Trophoblast cell (in vitro differentiated cells and primary cell): ENCODE measurements at places on chromosomes 11 and 22.

GRCh38 chr11:19349340-19350025 lies 108.7 kb upstream of the E2F8 start:
- no peak for DNase-seq

GRCh38 chr11:113838005-113838404 lies 37.4 kb downstream of the USP28 start:
- DNase-seq: no peak

DNA sequence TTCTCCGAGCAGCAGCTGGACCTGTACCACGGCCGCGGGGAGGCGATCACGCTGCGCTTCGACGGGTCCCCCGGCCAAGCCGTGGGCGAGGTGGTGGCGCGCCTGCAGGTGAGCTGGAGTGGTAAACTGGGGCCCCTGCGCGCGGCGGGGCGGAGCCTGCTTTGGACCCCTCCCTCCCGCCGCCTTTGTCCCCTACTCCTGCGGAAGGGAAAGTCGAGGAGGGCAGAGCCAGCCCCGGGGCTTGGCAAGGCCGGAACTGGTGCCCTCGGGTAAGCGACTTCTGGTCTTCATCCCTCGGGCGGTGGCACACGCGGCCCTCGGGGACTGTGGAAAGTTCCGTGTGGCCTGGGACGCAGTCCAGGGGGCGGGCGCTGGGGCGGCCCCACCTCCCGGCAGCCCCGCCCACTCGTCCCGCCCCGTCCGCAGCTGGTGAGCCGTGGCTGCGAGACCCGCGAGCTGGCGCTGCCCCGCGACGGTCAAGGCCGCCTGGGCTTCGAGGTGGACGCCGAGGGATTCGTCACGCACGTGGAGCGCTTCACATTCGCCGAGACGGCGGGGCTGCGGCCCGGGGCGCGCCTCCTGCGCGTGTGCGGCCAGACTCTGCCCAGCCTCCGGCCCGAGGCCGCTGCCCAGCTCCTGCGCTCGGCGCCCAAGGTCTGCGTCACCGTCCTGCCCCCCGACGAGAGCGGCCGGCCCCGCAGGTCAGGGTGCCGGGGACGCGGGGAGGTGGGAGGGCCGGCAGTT lies 9.2 kb downstream of the SIPA1 start:
- peak; percentile 53 for DNase-seq

GRCh38 chr11:122306831-122307391 lies 190.9 kb upstream of the BLID start:
- DNase-seq: no peak
